ENCODE measurements at places on chromosomes 5 and 9.

- DNase-seq = no peak
These were observed 333.9 kb upstream of the TLE4 start for GRCh38 chr9:79237861-79238260.

DNA sequence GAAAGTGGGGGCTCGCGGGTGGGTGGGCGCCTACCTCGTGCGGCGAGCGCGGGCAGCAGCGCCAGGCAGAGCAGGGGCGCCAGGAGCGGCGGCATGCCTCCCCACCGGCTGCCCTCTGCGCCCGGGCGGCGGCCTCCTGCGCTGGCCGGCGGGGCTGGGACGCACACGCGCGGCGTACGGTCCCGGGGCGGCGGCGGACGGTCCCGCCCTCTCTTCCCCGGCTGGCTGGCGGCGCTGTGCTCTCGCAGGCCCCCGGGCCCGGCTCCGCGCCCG is 220 bp downstream of the NOTCH1 start:
- DNase-seq = no peak

DNA sequence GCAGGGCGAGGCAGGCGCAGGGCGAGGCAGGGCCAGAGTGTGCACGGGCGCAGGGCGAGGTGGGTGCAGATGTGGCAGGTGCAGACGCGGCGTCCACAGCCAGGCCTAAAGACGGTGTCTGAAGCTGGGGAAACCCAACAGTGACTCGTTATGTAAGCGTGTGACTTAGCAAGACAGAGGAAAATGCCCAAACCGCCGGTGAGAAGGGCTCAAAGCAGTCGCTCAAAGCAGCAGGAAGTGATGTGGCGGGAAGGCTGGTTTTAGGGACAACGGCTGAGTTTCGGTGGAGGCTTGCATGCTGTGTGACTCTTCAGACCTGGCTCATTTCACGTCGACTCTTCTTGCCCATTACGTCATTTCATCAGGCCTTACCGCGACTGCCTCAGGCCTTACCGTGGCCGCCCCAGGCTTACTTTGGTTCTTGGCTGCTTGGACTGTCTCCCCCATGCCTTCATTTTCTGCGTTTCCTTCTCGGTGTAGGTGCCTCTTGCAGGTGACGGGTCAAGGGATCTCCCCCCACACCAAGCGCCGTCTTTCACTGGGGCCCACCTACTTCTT is 50.5 kb upstream of the EXOC3 start:
- peak; percentile 0 for DNase-seq

DNA sequence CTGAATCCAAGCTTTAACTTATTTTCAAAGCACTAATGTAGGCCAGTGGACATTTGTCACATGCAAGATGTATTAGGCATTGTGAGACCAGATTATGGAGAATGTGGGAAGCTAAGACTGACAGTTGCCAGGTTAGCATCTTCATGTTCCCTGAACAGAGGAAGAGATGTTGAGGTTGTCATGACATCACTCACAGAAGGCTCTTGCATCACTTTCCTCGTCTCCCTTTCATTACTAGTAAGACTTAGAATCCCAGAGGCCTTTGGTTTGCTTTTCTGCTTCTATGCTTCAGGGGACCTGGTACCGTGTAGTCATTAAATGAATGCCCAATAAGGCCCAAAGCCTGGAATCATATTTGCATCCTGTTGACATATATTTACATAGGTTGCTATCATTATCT is 76.4 kb upstream of the RPS23 start:
- no peak for DNase-seq

DNA sequence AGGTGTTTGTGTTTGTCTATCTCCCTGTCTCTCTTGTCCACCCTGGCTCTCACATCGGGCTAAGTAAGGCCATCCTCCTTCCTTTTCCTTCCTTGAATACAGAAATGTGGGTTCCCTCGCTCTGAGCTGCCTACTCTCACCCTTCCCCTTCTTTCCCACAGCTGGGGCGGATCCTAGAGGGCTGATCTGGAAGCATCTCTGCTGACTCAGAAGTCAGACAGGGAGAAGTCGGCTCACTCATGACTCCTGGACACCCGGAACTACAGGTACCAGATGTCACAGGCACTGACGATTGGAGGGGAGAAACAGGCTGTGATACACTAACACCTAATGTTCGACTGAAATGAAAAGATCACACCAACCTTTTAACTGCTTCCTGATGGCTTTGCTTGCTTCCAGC is 41.3 kb downstream of the PTPN3 start:
- DNase-seq = no peak
